ENCODE measurements at places on chromosomes 12 and 14.
A peak's percentile ranks its signal among the peaks of the same experiment; 100 is the strongest.

- DNase-seq: no peak
Measured at GRCh38 chr12:15733136-15733535, 56.1 kb downstream of the EPS8 start.

- no peak for DNase-seq
Measured at GRCh38 chr12:116856729-116857128, 24.5 kb downstream of the HRK start.

DNA sequence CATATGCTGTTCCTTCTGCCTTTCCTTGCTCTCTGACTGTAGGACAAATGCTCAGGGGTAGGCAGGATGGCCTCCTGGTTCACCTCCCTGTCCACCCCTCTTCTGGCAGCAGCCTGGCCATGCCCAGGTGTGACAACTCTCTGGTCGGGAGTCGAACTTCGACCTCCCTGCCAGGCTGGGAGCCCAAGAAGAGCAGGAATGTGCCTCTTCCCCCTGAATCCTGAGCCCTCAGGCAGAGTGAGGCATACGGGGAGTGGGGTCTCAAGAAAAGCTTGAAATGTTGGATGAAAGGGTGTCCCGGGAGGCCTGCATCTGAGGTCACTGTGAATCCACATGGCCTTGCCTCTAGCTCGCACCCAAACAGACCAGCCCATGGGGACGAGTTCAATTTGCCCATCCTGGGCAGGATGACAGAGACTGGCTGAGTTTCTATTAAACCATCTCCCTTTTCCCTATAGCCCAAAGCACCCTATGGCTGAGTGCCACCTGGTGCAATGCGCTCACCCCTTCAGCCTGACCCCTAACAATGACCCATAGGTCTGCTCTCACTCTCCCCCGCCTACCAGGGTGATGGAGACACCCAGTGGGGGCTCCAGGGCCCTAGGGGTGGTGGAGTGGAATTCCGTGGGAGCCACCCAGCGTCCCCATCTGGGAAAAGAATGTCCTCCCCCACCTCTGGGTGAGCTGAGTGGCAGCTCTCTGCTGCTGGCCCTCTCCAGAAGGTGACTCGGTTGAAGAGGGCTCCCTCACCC lies 52.9 kb upstream of the DIO3 start:
- DNase-seq: no peak

GRCh38 chr14:77275041-77275580 lies 4.1 kb upstream of the NGB start:
- no peak for DNase-seq

- DNase-seq: no peak
Measured at GRCh38 chr12:7212678-7213077, 23.2 kb downstream of the PEX5 start.

GRCh38 chr12:131487388-131488124 lies 223.3 kb upstream of the SFSWAP start:
- DNase-seq: no peak

DNA sequence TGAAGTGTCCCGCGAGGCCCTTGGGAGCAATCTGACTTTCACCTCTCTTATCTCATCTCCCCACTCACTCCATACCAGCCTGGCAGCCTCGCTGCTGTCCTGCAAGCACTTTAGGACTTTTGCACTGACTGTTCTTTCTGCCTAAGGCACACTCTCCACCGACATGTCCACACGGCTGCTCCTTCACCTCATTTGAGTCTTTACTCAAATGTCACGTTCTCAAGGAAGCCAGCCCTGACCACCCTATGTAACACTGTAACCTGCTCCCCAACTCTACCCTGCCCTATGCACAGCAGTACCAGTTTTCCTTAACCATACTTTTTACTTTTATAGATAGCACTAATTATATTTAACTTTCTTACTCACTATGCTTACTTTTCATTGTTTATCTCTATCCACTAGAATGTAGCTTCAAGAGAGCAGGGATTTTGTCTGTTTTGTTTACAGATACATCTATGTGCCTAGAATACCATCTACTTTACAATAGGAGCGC lies 32.0 kb downstream of the PRKD1 start:
- peak; percentile 10 for DNase-seq

DNA sequence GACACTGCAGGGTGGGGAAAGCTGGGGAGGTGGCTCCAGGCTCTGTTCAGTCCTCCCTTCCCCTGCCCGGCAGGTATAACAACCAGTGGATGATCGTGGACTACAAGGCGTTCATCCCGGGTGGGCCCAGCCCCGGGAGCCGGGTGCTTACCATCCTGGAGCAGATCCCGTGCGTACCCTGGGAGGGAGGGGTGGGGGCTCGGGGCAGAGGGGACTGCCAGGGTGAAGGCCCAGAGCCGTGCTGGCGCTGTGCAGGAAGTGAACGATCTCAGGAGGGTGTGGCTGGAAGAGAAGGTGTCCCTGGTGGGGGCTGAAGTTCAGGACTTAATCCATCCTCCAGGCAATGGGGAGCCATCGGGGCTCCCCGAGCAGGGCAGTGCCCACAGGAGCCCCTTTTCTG lies 18.9 kb downstream of the SDS start:
- DNase-seq: no peak

DNA sequence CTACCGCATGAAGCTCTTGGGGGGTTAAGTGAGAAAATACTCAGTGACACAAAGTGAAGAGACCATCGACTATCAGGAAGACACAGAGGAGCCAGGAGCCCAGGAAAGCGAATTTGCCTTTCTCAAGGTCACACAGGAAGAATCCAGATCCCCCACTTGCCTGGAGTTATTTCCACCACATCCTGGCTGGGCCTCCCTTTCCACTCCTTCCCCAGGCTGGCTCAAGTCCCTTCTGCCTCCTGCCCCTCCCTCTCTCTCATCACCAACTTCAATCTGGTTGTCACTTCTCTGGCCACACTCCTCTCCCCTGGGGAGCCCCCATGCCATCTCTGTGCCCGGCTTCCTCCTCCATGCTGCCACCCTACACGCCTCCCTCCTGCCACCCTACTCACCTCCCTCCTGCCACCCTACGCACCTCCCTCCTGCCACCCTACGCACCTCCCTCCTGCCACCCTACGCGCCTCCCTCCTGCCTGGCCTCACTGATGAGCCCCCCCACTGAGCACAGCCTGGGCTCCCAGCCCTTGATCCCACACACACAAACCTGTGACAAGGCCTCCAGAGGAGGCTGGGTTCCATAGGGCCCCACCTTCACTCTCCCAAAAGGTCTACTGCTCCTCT lies 6.3 kb downstream of the SCNN1A start:
- no peak for DNase-seq

- no peak for DNase-seq
Measured at GRCh38 chr14:92698393-92698792, 50.0 kb downstream of the LGMN start.

DNA sequence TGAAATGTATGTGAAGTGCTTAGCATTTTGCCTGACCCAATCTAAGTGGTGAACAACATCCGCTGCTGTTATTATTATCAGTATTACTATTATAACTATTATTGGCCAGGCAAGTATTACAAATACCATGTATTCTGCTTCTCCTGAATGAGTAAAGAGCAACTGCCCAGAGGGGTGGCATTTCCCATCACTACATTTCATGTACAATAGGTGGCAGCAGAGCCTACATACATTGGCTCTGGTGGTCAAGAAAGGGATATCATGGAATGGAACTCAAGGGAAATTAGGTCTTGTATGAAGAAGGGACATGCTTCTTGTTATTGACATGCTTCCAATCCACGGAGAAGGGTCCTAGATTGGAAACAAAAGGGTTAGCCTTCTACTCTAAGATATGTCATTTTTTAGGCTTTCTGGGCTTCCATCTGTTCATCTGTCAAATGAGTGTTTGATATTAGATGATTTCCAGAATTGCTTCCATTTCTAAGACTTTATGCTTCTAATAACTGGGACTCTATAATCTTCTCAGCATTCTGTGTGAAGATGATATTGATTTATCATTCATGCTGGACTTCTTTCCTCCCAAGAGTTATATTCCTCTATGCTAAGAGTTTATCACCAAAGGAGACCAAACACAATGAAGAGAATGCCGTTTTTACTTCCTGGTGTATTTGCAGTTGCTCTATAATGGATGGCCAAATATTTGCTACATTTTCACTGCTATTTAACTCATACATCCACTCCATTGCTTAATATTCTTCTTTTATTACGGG lies 239.1 kb downstream of the SSPN start:
- DNase-seq: peak; percentile 67

DNA sequence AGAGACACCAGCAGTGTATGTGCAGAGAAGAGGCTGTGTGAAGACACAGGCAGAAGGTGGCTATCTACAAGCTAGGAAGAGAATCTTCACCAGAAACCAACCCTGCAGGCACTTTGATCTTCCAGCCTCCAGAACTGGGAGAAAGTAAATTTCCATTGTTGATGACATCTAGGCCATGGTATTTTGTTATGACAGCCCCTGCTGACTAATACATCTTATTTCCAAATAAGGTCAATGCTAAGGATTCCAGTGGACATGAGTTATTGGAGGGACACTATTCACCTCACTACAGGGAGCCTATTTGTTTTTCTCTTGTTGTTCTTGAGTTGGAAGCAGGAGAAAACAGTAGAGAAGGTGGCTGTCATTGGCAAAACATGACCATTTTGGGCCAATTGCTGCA lies 88.5 kb upstream of the RIN3 start:
- no peak for DNase-seq

All from HEK293T (cell line).